NCI-H1092 treated with DMSO at 0.1 percent for 48 hours (cell line): ENCODE measurements at places on chromosomes 12 and 14.
A peak's percentile ranks its signal among the peaks of the same experiment; 100 is the strongest.

GRCh38 chr14:21496453-21496852, 14.7 kb downstream of the METTL3 start:
- DNase-seq, result no peak

DNA sequence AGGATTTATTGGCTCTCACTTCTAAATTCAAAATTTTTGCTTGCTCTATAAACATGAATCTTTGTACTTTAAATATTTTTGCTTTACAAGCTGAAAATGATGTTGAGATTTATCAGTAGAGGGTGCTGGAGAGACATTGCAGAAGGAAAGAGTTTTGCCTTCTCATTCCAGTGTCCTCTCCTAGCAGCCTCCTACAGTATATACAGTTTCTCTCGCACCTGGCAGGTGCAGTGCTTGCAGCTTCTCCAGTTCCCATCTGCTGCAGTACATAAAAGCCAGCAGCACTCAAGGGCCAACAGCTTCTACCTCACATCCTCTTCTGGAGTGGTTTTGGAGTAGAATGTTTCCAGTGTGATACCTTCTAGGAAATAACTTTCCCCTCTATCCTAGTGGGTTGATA, 601.8 kb upstream of the ATXN7L3B start:
- no peak for DNase-seq

GRCh38 chr12:96257550-96258103, 63.5 kb downstream of the ELK3 start:
- DNase-seq, result no peak

DNA sequence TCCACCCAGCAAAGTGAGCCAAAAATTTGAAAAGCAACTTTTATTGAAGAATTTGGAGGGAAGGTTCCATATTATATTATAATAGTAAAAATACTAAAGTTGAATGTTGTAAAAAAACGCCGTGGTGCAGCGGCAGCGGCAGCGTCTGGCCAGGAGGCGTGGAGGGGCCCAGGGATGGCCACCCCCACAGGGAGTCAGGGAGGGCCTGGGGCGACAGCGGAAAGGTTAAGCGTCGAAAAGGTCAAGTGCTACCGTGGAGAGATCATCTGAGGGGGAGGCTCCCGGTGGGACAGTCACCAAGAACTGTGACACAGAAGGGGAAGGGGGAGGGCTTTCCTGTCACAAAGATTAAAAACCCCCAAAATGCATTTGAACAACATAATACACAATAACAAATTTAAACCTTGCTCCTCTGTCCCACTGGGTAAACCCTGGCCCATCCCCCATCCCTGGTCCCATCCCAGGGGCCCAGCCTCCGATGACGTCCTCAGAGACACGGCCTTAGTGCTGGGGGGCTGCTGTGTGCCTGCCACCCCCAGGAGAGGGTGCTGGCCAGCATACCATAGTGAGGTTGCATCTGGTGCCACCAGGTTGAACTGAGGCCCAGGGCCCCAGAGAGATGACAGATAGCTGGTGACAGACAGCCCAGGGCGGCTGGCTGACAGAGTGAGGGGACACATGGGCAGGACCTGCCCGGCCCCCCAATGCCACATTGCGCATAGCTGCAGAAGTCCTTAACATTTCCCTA, 16.6 kb downstream of the SIVA1 start:
- no peak for DNase-seq

GRCh38 chr12:81206429-81206828, 128.6 kb downstream of the ACSS3 start:
- peak; percentile 65 for DNase-seq

DNA sequence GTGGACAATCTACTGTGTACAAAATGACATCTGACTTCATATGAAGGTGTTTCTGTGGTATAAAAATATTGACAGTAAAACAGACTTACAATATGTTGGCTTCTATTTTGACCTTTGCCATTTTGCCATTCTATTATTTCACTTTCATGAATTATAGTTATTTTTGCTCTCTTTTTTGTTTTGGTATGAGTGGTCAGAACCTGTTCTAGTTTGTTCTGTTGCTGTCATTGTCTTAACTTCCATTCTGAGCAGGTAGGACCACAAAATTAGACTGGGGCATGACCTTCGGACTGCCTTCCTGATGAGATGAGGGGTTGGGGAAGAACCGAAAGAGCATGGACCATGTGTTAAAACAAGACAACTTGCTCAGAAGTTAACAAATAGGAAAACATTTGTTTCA, 36.5 kb upstream of the IFNG-AS1 start:
- no peak for DNase-seq

DNA sequence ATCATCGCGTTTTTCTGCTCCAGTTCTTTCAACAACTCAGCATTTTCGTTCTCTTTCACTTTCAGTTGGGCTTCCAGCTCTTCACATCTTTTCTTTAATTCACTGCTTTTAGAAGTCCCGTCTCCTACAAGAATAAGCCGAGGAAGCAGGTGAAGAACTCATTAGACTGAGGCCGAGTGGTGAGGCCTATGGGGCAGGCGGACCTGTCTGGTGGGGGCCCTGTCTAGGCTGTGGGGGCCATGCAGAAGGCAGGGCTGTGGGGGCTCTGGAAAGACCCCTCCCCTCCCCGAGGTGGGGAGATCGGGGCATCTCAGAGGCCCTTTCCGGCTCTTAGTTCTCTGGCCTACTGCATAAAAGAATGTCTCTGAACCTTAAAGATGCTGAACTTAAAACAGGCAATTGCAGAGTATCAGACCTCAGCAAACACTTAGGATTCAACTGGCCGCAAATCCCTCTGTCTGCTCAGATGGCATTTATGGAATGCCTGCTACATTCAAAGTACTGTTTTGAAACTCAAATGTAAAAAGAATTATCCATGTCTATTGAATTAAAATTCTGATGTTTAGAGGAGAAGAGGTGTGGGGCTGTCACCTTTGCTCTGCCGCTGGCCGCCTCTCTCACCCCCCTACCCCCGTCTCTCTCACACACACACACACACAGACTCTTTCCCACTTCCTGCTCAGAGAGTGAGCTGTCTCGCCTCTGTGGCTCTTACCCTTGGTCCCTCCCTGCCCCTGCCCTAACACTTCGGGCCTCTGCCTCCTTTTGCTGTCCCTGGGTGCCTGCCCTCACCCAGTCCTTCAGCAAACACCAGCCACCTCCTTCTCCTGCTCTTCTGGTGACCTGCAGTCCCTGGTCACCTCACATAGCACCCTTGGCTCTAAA, 34.7 kb downstream of the CCDC92 start:
- DNase-seq, result no peak

DNA sequence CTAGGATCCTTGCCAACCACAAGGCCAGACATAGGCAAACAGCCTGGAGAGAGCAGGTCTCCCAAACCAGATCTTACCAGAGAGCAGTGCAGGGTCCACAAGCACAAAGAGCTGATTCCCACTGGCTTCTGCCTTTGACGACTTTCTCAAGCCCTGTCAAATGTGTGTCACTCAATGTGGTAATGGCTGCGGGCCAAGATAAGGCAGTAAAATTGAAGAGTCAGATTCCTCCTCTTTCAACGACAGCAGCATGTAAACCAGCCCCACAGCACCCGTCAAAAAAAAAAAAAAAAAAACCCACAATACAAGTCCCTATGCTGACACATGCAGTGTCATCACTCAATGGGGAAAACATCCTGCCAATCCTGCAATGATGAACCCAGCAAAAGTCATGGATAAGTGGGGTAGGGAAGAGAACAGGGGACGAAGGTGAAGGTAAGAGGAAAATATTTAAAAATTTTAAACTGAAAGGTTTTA, at the start of gene STON2:
STON2 (minus strand) TSS at position 123 of the 477 bp plus-strand sequence. CDS start 1,942 bp downstream, outside the sequence.
- peak; percentile 60 for DNase-seq

GRCh38 chr12:109982210-109982609, 14.0 kb downstream of the GIT2 start:
- no peak for DNase-seq

GRCh38 chr14:72613231-72613974, 280.5 kb downstream of the DPF3 start:
- no peak for DNase-seq

- DNase-seq, result no peak
These were observed 40.6 kb upstream of the EML1 start for GRCh38 chr14:99752486-99753121.

DNA sequence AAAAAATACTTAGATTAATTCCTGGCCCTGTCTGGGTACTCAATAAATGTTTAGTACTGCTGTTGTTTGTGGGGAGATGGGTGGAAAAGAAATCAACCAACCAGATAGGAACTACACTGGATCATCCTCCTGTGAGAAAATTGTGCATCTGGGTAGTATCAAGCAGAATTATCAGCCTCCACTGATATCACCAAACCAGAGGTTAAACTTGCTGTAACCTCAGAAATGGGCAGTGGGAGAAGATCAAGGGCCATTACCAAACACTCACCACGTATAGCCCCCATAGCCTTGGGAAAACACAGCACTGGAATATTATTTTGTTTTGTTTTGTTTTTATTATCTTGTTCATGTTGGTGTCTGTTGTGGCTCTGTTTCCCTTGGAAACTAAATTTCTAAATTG, 19.7 kb downstream of the VEZT start:
- DNase-seq, result no peak

DNA sequence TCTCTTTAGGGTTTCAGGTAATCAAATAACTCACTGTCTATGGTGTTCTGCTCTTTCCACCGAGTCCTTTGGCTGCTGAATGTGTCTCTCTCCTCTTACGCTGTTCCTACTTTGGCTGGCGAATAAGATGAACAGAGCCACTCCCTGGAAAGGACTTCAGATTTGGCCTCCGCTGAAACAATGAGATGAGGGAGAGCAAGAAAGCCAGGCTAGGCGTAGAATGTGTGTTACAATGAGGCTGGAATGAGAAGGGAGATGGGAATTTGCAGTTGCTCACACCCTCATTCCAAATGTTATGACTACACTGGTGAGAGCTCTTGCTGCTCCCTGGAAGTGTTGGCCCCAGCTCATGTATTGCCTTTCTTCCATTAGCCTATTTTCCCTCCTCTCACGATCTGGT, at the start of gene MFAP5:
MFAP5 (minus strand) TSS at position 234 of the 400 bp plus-strand sequence. CDS start 722 bp downstream, outside the sequence.
- DNase-seq, result no peak

DNA sequence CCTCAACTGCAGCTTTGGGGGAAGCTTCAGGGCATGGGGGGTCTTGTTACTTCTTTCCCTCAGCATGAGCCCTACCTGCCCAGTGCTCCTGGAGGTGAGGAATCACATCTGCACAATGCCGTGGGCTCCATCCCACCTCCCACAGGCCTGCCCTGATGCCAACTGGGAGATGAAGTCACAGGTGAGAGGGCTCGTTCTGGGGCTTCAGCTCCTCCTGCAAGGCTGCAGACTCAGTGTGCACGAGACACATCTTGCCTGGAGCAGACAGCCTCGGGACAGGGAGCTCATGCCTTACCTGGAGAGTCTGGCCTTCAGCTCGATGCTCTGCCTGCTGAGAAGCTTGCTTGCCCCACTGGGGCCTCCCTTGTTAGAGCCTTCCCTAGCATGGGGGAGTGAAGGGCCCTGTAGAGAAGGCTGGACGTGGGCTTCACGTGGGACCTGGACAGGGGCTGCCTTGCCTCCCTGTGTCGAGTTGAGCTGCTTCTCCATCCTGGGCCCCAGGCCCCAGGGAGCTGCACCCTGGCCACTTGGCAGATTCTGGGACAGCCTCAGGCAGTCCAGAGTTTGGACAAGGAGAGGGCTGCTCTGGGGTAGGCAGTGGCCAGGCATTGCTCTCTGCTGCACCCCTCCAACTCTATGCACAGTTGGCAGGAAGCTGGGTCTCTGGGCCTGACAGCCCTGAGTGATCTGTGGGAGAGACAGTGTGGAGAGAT, 171.4 kb downstream of the KIF26A start:
- DNase-seq, result no peak

- DNase-seq, result no peak
These were observed 50.5 kb upstream of the CCDC196 start for GRCh38 chr14:66435683-66436082.

GRCh38 chr12:13853471-13853870, 127.9 kb downstream of the GRIN2B start:
- DNase-seq, result no peak

DNA sequence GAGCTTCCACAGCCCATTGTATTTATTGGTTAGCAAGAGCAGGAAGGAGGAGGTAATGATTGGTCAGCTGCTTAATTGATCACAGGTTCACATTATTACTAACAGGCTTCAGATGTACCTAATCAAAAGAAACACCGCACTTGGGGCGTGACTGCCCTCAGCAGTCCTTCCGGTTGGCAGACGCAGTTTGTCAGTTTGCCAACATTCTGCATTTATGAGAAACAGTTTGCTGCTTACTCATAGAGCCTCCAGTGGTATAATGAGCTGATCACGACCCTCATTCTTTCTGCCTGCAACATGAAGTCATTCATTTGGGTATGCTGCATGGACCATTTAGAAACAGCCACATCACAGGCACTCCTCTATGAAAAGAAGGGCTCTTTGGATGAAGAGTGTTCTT, 42.5 kb upstream of the PPM1H start:
- DNase-seq, result peak; percentile 3

GRCh38 chr12:88298014-88298682, 156.0 kb downstream of the TMTC3 start:
- peak; percentile 33 for DNase-seq

- DNase-seq, result peak; percentile 64
These were observed 73.4 kb downstream of the C12orf42 start for GRCh38 chr12:103422328-103422727.

DNA sequence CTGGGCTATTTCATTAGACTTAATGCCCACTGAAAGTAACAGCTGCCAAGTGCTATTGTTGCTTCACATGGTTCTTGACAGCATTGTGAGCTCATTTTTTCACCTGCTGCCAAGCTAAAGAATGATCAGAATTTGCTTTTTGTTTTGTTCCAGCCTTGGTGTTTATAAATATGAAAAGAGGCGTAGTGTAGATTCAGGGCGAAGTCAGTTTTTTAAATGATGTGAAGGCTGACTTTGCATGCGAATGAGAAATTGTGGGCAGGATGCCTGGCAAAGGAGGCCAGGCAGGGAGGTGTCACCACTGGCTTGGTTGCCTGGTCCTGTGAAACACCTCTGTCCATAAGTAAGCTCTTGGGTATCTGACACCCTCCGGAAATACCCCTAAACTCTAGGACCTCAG, 93.3 kb upstream of the NAP1L1 start:
- no peak for DNase-seq

DNA sequence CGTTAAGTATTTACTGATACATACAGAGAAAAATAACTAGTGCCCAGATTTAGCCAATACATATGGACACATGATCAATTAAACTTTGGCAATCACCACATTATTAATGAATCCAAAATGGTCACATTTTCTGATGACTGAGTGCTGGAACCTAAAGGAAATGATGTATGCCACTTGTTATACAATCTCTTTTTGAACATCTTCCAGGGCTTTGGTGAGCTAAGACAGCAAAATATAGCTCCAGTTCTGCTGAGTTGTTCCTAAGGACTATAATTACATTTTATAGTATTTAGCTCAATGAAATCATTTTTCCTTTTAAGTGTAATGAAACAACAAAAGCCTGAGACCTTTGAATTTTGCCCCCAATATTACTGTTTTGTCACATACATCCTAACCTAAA, 329.1 kb upstream of the ATP2B1 start:
- DNase-seq, result no peak
